ENCODE measurements at places on chromosomes 3 and 15.

DNA sequence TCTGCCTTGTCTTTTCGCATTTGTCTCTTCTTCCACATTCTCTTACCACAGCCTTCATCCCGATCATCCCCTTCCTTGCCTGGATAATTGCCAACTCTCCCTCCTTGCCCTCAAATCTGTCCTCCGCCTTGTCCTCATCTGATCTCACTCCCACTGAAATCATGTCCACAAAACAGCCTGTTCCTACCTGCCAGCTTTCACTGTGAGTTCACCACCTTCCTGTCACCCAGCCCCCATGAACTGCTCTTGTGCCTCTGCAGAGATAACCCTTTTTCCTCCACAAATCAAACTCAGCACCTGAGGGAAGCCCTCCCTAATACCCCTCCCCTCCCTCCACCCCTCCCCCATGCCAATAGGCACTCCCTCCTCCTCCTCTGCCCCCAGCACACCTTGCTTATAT is 4.8 kb upstream of the ADCY5 start:
- no peak for DNase-seq

DNA sequence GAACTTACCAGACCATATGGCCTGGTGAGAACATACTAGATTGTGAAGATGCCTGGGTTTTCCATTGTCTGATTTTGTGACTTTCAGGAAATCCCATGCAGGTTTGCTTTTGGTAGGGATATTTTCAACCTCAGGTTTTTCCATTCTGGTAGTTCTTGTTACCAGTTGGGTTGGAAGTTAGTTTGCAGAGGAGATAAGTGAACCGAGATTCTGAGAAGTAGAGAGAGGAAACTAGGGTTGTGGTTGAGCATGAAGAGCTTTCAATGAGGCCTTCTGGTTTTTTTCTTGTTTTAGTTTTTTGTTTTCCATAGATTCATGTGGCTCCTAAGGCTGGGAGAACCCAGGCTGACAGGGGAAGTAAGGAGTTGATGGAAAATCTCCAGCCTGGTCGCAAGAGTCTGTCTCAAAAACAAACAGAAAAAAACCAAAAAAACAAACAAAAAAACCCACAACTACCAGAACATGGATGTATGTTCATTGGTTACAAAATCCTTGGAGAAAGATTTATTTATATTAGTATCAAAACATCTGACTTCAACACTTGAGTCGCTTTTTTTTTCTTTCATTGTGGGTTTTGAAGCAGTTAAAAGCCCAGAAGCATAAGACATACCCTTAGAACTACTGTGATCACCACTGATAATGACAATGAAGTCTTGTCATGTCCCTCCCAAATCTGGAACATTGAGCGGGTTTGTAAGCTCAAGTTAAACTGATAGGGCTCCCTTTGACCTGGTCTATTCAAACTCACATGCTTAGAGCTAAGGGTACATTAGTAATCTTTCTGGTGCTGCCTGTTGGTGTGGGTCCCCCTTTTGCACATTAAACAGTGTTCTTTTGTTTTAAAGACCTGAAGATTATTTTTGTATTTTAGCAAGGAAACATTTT is 3.2 kb downstream of the GPR171 start:
- no peak for DNase-seq

DNA sequence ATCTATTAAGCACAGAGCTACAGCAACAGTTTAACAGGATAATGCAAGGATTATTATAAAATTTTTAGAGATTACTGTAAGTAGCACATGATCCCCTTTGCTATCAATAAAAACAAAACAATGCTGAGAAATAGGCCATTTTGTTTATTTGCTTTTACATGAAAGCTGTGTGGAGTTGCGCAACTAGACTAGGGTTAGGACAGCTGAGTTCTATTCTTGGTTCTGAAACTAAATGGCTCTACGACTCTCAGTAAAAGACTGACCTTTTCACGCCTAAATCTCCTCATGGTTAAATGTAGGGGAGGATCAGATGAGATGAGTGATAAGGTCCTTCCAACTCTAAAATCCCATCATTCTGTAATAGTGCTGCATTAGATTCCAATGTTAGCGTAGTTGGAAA is 25.0 kb downstream of the KCNMB2 start:
- DNase-seq, result no peak

GRCh38 chr3:32373844-32374243 is 17.8 kb upstream of the CMTM7 start:
- DNase-seq, result no peak

- DNase-seq, result no peak
These were observed 273.5 kb downstream of the FAM43A start for GRCh38 chr3:194959217-194959616.

DNA sequence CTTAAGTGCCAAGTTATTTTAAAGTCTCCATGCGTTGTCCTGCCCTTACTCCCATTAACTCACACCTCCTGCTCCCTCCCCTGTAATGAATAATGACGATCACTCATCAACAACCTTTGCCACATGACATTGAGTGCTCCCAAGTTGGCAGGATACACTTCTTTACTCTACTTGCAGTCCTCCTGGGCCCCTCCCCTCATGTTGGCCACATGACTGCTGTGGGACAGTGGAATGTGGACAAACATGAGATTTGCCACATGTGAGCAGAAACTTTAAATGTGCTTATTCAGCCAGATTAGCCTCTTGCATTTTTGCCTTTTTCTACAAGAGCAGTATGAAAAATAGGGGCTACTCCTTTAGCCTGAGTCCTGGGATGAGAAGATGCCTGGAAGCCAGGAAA is 167.9 kb downstream of the DCLK3 start:
- no peak for DNase-seq

- no peak for DNase-seq
These were observed 21.6 kb downstream of the P2RY14 start for GRCh38 chr3:151256749-151257148.

GRCh38 chr15:48149858-48150257 is 28.2 kb downstream of the MYEF2 start:
- DNase-seq, result no peak

DNA sequence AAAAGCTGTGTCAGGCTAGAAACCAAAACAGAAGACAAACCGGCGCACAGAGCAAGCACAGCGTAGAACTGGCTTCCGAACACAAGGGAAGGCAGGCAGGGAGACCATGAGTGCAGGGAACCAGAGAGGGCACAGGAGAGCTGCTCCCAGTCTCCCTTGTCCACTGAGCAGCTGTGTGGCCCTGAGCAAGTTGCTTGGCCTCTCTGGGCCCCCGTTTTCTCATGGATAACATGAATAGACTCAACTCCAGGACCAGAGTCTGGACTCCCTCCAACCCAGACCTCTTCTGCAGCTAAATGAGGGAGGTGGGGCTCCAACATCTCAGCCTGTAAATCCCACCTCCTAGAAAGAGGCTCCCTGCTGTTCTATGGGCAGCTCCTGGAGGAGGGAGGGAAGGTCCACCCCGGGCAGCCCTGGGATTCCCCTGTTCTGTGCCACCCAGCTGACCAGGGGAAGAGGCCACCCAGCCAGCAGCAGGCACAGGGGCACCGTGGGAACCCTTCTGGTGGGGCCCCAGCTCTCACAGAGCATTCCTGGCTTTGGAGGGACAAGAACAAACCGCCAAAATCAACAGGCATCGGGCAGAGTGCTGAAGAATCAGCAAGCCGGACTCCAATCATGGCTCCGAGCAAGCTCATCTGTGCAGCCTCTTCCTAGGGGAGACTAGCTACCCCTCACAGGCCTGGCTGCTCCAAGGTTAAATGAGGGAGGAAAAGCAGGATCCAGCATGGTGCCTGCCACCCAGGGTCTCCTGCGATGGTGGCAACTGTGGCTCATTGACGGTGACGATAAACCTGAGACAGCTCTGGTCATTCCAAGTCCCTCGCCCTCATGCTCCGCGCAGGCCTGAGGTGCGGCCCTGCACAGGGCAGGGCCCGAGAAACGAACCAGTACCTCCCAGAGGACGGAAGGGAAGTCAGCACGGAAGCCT is 15.1 kb downstream of the XXYLT1 start:
- DNase-seq, result no peak

DNA sequence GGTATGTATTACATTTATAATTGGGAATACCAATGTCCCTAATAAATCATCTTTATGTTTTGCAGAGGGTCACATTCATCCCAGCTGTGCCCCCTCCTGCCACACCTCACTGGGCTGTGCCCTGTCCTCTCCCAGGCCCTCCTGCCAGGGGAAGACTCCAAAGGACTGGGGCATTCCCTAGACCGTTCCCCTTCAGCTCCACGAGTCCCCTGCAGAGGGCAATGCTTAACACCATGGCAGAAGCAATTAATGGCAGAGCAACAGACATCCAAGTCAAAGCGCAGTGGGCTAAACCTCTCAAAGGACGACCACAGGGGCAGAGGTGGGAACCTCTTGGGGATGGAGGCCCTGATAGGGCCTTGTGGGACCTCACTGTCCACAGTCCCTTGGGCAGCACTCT is 71.3 kb upstream of the SEC13 start:
- no peak for DNase-seq

DNA sequence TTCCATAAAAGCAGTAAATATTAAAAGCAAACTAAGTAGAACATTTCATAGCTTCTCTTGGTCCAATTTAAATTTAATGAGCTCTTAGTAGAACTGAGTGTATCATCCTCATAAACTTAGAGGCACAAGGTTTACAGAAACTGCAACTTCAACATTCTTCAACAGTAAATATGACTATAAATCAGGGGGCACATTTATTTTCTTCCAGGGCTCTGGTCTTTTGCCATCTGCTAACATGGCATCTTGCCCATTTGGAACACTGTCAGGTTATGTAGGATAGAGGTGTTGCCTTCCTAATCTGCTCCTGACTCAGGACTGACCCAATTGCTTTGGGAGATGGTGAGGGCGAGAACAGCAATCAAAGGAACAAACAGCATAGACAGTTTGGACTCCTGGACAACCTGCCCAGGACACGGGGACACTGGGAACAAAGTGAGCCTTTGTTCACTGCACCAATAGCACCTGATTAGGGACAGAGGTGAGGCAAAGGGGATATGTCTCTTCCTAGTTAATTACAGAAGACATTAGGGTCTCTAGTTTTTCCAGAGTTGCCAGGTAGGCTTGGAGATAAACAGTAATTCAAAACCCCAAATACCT is 610.2 kb upstream of the ROBO2 start:
- DNase-seq, result no peak

- no peak for DNase-seq
These were observed 47.6 kb upstream of the SPATA12 start for GRCh38 chr3:57012847-57013246.

- no peak for DNase-seq
These were observed 262.9 kb downstream of the ZMAT3 start for GRCh38 chr3:178808748-178809147.
